ENCODE measurements at places on chromosomes 6 and 20.
A peak's percentile ranks its signal among the peaks of the same experiment; 100 is the strongest.

DNA sequence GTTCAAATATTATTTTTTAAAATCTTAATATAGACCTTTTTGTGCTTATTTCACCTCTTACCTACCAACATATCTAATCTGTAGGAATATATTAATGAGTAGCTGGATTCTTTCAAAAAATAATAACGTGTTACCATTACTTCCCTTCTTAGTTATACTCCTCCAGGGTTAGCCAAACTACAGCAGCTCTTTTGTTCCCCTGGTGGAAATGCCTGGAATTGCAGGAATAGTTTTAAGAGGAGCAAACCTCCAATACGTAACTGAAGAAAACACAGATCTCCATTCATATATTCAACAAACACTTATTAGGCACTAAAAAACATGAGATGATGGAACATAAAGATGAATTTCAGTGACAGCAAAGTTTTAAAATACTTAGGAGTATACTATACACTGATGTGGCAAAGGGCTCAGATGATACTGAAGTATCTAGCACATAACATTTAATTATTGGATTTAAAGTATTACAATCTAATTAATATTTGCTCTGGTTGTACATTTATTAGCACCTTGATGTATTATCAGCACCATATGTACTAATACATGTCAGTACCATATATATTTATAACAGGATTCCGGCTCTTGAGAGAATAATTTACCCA is 78.3 kb downstream of the TBX18 start:
- ATAC-seq: no peak

GRCh38 chr20:35600993-35601973 is 14.3 kb upstream of the SPAG4 start:
- ATAC-seq: peak; percentile 94

GRCh38 chr20:31355981-31356380 is 12.4 kb upstream of the DEFB118 start:
- no peak for ATAC-seq

DNA sequence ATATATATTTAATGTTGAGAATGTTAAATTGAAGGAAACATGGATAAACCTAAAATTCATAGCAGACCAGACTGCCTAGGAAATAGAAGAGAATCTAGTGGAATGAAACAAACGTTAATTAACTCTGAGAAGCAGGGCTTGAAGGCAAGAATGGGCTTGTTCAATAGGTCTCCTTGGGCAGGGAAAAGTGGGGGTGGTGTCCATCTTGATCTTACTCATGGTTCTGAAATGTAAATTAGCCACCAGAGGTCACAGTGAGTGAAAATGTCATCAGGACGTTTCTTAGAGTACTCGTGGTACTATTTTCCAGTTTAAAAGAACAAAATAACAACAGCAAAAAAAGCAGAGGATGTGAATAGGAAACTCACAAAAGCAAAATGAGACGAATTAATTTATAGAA is 66.8 kb upstream of the BTBD3 start:
- no peak for ATAC-seq

DNA sequence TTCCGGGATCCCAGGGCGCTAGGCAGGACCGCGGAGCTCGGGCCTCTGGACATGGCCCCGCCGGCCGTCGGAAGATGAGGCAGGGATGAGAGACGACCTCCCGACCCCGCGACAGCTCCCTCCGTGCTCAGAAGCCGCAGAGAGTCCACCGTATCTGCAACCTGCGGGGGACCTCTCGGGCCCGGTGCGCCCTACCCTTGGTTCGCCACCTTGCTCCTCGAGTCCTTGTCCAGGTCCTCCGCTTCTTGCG is 301 bp downstream of the PPP1R3D start:
- peak; percentile 32 for ATAC-seq

- no peak for ATAC-seq
Observed at GRCh38 chr20:11222243-11222642, 548.4 kb upstream of the JAG1 start.

Data from activated T-helper 17 cell treated with anti-CD3 and anti-CD28 coated beads, Interleukin-2, amount 50 U/mL, for 72 hours (primary cell).